ENCODE measurements at places on chromosomes 11 and 22.

- DNase-seq = no peak
These were observed 399.7 kb downstream of the BRD1 start for GRCh38 chr22:49427941-49428340.

GRCh38 chr11:117696540-117696939 lies 100.5 kb downstream of the DSCAML1 start:
- DNase-seq = no peak

DNA sequence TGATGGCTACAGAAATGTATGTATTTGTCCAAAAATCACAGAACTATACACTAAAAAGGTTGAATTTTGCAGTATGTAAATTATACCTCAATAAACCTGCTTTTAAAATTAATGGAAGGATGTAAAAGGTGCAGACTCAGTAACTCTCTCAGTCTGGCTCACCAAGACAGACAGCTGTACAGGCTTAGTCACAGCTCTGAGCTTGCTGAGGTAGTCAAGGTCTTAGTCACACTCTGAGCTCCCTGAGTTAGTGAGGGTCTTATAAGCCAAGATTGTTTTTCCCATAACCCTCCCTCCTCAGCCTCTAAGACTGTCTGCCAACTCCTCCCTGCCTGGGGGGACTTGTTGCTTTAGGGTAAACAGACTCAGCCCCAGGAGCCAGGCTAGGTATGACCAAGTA lies 59.3 kb upstream of the IZUMO1R start:
- DNase-seq = no peak

DNA sequence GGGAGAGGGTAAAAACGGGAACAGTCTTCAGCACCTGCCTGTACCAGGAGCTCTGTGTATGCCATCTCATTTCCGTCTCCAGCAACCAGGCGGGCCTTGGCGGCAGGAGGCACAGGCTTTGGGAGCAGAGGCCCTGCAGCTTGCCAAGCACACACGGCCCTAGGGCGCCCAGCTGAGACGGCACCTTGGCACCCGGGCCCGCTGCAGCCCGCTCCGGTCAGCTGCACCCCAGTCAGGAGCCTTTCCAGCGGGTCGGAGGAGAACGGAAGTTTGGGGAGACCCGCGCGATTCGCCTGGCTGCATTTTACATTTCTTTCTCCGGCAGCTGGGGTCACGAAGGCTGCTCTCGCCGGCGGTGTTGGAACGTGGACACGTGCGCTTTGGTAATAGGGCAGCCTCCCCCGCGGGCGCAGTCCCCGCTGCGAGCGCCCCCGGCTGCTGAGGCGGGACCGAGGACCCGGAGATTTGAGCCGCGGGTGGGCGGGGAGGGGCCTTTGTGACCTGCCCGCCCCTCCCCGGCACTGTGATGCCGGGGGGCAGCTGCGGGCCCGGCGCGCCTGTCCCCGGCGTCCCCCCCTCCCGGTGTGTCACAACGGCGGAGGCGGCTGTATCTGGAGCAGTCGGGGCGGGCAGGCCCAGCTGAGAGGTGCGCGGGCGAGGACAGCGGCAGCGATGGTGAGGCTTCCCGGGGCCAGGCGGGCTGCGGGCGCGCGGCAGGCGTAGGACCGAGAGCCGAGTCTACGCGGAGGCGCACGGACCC lies at the start of gene TUBA8:
Gene TUBA8 (plus strand): TSS at position 616 of the 760 bp plus-strand sequence. CDS start 57 bp downstream, at position 673.
- DNase-seq = no peak

DNA sequence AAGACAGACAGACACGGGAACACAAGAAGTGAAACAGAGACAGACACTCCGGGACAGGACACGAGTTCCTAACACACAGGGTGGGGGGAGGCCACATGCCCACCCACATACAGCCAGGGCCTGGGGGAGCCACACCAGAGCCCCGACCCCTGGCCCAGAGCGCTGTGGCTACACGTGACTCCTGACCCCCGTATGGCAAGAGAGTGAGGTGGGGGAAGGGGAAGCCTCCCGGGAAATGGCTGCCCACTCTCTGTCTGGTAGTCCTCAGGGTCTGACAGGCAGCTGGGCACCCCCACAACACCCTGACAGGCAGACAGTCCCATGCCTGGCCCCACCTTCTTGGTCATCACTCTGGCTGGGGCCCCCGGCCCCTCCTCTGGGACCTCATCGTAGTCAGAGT lies 38.6 kb upstream of the PDE2A start:
- DNase-seq = no peak

GRCh38 chr11:65576232-65576866 lies 496 bp downstream of the EHBP1L1 start:
- no peak for DNase-seq

- no peak for DNase-seq
These were observed 49.1 kb upstream of the MUC15 start for GRCh38 chr11:26621132-26621531.

- no peak for DNase-seq
These were observed 5.1 kb upstream of the P2RX6 start for GRCh38 chr22:21009638-21010425.

- no peak for DNase-seq
These were observed 4.8 kb upstream of the FAM118A start for GRCh38 chr22:45304971-45305370.

DNA sequence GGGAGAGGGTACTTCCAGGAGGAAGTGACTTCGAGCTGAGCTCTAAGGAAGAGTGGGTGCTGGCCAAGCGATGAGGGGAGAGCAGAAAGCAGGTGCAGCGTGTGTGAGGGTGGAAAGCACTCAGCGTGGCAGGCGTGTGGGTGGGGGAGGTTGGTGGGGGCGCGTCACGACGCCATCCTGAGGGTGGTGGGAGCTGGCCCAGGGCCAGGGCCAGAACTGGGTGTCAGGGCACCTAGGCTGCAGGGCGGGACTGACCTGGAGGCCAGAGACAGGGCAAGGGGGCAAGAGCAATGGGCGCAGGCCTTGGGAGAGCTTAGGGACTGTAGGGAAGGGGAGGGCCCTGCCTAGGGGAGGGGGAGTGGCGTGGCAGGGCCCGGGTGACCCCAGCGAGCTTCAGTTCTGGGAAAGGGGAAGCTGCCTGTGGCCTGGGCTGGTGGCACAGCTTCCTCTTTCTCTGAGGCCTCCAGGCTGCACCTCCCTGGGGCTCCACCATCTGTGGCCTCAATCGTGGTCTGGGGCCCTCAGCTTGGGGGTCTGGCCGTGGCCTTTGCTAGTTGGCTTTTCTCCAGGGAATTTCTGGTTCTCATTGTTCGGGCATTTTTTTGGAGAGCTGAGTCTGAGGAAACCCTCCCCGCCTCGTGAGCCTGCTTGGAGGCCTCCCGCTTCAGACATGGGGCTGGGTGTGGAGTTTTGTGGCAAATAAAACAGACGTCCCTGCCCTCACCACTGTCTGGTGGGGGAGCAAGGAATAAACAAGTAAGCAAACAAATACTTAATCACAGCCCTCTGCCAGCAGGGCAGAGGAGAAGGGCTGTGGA lies 8.9 kb downstream of the RELT start:
- DNase-seq = peak; percentile 37

GRCh38 chr11:123209591-123209990 lies 14.5 kb upstream of the CLMP start:
- no peak for DNase-seq

DNA sequence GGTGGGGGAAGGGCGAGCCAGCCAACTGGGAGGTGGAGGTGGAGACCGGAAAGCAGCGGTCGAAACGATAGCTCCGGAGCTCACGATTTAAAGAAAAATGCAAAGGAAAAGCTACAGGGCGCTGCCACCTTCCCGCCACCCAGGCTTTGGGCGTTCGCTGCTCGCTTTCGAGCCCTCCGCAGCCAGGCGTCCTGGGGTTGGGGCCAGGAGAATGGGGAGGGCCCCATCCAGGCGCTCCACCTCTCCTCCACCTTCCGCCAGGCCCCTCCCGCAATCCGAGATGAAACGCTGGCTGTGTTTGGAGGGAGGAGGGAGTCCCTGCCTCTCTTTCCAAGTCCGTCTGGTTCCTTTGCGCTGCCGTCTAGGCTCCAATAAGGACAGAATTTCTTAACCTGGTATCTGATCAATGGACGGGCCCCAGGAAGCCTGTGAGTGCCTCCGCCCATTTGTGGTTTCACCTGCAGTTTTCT lies 483 bp upstream of the ABTB2 start:
- no peak for DNase-seq

DNA sequence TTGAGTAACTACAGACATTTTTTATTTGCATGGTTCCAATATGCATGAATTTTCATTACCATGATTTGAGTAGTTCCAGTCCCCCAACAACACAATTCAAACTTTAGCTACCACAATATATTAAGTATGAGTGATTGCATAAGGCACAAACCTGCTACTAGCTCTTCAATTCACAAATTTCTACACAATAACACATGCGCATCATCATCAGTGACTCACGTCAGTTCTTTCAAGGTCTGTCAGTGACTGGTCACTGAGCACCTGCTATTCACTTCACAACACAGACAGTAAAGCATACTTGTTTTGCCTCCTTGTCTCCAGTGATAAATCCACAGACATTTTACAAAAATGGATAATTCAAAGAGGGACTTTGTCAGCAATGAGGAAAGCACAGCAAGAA lies 435.1 kb upstream of the CCDC90B start:
- no peak for DNase-seq

GRCh38 chr22:27388090-27388600 lies 413.4 kb downstream of the MN1 start:
- DNase-seq = no peak

GRCh38 chr11:68565768-68566167 lies 105.2 kb downstream of the PPP6R3 start:
- DNase-seq = no peak

DNA sequence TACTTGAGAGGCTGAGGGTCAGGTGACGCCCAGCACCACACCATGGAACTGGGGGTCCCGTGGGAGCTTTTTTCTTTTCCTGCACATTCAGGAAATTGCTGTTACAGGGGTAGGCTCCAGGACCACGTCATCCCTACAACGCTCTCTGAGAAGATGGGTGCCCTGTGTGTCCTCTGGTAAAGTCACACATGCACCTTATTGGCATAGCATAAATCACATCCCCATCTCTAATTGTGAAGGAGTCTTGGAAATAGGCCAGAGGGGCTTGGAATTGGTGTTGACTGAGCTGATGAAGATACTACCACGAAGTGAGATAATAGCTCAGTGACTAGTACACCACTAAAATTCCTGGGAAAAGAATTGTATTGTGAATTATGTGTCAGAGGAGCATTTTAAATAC lies 57.6 kb downstream of the TNRC6B start:
- no peak for DNase-seq

- no peak for DNase-seq
These were observed 256.9 kb upstream of the CTSC start for GRCh38 chr11:88594274-88594950.

DNA sequence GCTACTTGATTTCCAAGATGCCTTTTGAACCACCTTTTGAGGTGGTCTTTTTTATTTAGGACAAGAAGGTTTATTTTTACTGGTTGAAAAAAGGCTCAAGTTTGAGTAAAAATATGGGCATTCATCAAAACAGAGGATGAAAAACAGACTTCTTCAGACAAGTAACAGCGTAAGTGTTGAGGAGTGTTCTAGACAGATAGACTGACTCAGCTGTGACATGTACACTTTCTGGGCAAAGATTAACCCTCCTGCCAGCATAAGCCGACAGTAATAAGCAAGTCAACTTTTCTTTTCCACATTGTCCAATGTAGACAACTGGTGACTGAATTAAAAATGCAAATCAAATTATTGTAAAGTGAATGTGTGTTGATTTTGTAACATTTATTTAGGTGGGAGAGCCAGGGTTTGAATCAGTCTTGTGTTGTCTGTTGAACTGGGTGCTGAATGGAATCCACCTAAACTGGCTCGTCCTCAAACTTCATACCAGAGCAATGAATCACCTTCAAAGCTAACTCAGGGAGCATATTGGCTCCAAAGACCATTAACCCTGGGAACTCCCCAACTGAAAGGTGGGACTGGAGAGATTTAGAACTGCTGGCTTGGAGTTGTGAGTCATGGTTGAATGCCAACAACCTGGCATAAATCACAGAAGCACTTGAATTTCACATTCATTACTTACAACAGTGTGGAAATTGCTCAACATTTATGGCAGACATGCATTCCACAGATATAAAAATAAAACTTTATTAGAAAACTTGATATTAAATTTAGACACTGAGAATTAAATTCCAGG lies 377.0 kb downstream of the ETS1 start:
- no peak for DNase-seq
